NCI-H1436 treated with DMSO at 0.1 percent for 48 hours (cell line): ENCODE measurements at places on chromosomes 13 and 19.

DNA sequence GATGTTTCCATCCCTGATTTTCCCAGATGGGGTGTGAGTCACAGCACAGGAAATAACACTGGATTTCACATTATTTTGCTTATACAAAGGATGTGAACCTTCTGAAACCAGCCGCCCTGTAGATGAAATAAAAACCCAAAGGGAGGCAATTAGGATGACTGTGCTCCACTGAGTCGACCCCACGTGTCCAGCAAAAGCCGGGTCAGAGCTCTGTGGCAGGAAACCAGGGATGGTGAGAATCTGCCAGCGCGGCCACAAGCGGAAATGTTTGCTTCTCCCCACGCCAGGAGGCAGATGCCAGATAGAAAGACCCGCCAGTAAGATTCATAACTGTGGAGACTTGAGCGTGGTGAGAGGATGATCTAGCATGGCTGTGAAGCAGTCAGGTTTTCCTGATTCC lies 764.4 kb downstream of the LIG4 start:
- no peak for DNase-seq

GRCh38 chr13:80727321-80727975 lies 386.5 kb upstream of the SPRY2 start:
- no peak for DNase-seq

DNA sequence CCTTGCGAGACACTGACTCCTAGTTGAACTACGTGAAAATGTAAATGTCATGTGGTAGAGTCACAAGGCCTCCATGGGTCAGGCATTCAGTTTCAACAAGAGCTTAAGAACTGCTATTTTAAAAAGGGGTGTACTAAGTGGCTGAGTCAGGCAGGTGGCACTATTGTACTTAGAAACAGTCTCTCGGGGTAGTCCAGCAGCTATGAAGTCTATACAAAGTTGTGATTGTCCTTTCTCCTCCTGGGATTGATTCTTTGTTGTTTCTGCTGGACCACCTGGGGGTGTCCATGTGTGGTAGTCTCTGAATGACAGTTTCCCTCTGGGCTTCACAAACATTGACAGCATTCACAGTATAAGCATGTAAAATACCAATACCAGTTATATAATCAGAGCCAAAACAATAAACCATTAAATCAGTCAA lies 33.0 kb downstream of the UGGT2 start:
- DNase-seq = peak; percentile 31

GRCh38 chr13:37539976-37540605 lies 58.5 kb downstream of the POSTN start:
- no peak for DNase-seq

GRCh38 chr19:35565016-35565856 lies 1.8 kb upstream of the ATP4A start:
- no peak for DNase-seq
